Fibroblast of skin of scalp (primary cell): ENCODE measurements at places on chromosomes 1 and 21.

GRCh38 chr1:211714154-211714553 is 38.7 kb upstream of the NEK2 start:
- no peak for DNase-seq

DNA sequence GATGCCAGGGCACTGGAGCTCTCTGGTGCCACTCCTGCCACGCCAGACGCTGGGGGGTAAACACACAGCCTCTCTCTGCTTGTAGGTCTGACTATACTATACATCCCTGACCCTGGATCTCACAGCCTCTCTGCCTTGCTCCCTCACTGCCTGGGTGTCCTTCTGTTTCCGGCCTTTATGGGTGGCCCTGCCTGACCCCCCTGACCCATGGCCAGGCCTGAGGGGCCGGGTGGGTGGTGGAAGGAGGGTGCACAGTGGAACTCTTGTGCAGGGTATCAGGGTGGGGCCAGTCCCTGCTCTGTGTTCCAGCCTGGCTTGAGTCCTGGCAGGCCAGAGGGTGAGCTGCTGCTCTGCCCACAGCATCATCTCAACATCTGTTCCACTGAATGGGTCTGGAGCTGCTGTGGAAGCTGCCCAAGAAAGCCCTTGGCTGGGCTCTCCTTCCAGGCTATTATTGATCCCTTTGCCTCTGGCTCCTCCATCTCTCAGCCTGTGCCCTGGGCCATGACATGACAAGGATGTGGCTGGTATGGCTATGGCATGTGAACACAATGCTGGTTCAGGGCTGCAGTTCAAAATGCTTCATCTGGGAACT is 17.2 kb upstream of the SYNC start:
- no peak for DNase-seq

- peak; percentile 36 for DNase-seq
Observed at GRCh38 chr1:37509181-37509580, 5.4 kb downstream of the MEAF6 start.

- DNase-seq = no peak
Observed at GRCh38 chr1:86472767-86473166, 4.0 kb downstream of the CLCA1 start.

DNA sequence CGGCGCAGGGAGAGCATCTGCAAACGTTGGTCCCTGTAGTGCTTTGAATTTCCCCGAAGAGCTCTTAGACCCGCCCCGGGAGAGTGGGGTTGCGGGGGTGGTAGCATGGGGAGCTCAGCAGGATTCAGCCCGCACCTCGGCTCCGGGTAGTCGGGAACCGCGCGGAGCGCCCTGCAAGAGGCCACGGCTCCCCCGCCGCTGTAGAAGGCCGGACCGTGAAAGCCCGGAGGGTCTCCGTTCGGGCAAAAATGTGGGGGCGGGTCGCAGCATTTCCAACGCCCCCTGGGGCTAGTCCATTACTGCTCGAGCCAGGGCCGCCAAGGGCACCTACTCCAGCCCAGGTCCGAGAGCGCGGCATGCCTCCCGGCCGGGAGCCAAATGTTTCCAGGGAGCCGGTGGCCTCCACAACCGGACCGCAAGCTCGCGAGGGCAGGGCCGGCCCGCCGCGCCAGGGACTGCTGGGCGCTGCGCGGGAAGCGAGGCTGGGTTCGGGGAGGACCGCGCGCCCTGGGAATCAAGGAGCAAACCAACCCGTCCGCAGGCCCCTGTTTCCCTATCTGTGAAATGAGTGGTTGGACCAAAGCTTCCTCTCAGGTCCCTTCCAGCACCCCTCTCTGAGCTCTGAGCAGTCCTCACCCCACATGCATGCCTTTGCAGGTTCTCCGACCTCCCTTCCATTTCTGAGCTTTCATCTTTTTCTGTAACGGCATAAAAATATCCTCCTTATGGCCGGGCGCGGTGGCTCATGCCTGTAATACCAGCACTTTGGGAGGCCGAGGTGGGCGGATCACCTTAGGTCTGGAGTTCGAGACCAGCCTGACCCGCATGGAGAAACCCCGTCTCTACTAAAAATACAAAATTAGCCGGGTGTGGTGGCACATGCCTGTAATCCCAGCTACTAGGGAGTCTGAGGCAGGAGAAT is 775 bp upstream of the TMEM63A start:
- DNase-seq = peak; percentile 25

DNA sequence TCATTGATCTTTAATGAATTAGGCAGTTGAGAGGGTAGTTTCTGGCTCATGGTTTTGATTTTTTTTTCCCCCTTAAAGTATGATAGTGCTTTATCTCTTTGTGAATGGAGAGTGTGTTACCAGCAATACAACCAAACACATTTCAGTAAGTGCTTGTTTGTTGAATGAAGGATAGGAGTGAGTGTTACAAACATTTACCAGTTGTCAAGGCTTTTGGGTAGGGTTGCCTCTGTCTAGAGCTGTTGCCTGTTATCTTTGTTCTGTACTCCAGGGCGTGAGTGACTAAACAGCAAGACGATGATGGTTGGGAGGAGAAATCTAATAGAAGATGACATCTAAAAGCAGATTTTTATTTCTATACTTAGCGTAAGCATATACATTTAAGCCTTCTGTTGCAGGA is 21.5 kb downstream of the MAP3K7CL start:
- no peak for DNase-seq
